COLO829 (cell line): ENCODE measurements at places on chromosomes 3 and 15.
A peak's percentile ranks its signal among the peaks of the same experiment; 100 is the strongest.

- DNase-seq = no peak
These were observed 63.3 kb downstream of the IQSEC1 start for GRCh38 chr3:13009946-13010315.

DNA sequence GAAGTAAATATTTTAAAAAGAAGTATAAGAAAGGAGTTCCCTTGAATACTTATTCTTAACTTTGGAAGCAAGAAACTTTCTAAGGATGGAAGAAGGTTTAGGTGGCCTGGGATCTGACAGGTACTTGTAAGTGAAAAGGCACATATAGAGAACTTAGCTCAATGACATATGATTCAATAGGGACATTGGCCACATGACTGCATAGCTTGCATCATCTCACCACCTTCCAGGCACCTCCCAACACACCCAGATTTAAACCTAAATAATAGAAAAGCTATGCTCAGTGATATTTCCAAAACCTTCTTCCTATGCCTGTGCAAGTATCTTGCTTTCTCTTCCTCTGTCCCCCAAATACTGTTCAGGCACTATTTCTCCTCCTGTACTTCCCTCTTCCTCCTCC, 4.7 kb upstream of the P2RY1 start:
- no peak for DNase-seq

GRCh38 chr15:74630284-74631086, 14.8 kb downstream of the CLK3 start:
- no peak for DNase-seq

DNA sequence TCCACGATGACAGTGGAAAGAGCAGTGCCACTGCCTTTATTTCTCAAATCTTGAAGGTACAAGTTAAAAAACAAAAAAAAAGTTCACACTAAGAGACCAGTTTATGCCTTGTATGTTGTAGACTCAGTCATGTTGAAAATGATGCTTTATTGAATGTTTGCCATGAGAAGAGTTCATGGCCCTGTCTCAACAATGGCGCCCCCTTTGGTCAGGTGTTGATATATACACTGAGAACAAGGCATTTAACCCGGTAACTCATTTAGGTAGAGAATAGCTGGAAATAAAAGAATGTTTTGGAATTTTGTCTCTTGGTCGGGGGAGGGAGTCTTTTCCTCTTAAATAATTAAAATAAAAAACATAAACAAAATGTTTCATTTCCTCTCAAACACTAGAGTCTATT, 145.6 kb upstream of the SLC2A2 start:
- DNase-seq = no peak

- peak; percentile 32 for DNase-seq
These were observed 306.5 kb downstream of the RPLP1 start for GRCh38 chr15:69758810-69759790.

- DNase-seq = no peak
These were observed 94.9 kb downstream of the LIPC start for GRCh38 chr15:58526647-58527192.

- DNase-seq = peak; percentile 63
These were observed 681.3 kb downstream of the ROBO1 start for GRCh38 chr3:79086514-79086913.

GRCh38 chr3:97999994-98000393, 27.8 kb upstream of the RIOX2 start:
- no peak for DNase-seq

GRCh38 chr3:110667216-110667615, 404.4 kb upstream of the NECTIN3 start:
- no peak for DNase-seq

DNA sequence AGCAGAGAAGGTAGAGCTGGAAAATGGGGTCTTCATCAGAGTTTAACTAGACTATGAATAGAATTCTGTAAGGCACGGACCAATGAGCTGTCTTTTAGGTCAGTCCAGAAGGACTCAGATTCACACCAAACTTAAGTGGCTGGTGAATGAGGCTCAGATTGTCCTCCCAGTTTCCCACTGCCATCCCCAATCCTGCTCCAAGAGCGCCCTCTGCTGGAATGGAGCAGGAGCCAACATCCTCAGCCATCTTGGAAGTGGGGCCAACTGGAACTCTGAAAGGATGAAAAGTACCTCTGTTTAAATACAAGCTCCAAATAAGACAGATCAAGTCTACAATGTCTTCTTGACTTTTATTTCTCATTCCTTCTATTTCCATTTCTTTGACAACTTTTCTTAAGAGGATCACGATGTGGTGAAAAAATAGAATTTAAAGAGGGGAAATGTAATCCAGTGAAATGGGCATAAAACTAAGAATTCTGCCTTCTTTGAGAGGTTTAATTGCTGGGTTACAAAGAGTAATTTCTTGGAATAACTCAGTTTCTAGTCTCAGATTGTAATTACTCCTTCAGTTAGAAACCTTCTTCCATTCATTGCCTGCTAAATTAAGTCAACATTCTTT, 217.1 kb upstream of the TPRG1 start:
- peak; percentile 93 for DNase-seq

DNA sequence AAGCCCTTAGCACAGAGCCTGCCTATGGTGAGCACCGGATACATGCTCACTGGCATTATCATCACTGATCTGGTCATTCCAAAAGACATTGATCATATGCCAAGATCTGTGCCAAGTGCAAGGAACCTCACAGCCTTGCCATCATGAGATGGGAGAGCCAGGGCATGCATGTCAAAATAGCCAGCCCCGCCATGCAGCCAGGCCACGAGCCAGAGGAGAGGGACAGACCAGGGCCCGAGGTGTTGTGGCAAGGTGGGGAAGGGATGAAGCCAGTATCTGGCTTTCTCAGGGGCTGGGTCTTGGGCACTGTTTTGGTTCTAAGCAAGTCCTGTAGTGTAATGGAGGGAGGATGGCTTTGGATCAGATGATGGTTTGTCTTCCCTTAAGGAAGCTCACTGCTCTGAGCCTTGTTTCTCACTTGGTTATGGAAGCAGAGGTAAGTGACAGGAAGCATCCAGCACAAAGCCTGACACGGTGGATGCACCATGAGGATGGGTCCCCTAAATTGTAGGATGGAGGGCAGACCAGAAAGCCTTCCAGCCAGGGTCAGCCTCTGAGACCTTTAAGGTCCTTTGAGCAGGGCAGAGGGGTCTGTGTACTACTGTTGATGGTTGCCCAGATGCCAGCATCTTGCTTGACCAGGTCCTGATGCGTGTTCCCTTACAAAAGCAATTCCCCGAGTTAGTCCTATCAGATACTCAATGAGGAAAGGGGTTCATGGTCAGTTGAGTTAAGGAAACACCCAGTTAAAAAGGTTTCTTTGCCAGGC, 247.7 kb upstream of the TLE3 start:
- no peak for DNase-seq

DNA sequence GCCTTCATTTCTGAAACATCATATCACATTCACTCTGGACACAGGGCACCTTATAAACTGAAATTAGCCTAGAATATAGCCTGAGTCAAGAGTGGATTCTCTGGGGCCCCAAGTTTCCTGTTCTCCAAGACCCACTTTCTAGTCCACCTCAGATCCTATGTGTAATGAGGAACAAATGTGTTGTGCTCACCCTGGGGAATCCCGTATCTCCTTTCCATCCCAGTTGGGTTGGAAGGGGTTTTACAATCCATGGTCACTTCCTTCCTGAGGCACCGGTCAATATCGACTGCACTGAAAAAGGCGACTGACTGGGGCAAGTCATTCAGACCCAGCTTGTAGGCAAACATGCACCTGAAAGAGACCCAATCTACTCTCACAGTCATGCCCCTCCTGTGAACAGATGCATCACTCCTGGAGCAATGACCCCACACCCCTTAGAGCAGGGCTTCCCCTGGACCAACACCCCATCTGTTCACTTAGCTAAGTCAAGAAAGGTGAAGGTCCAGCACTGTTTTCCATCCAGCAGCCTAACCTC, 17.4 kb downstream of the POLG start:
- DNase-seq = no peak

- DNase-seq = no peak
These were observed 13.8 kb upstream of the POLR2M start for GRCh38 chr15:57692709-57693108.

DNA sequence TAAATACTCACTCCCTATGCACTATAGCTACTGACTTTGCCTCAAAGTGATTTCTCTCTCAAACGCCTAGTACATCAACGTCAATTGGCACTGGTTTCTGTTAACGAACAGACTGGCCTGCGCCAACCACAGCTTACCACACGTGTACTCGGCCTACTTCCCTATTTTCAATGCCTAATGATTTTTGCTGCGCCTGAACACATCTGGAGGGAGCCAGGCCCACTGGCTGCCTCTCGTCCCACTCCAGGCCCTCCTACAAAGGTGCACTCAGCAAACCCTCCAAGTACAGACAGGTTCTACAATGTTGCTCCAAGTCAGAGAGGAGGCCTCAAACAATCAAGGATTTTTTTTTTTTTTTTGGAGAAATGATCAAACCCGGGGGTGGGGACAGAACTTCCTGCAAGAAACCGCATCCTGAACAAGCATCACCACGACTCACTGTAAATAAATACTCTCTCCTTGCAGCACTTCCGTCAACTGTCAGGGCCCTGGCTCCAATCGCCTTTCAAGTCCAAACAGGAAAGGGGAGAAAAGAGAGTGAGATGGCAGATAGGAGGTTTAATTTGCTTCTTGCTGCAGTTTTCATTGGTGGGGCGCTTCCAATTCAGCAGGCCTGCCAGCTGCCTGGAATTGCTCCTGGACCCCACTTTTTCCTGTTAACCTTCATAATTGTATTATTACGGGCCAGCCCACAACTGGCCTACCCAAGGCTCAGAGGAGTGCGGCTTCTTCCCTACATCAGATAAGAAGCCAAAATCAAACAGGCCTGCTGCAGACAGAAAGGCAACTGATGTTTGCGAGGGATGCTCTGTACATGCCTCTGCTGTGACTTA, 139.3 kb downstream of the FOXP1 start:
- no peak for DNase-seq

- DNase-seq = no peak
These were observed 125.1 kb downstream of the GABRG3 start for GRCh38 chr15:27095886-27096624.

GRCh38 chr3:73542136-73542535, 82.6 kb downstream of the PDZRN3 start:
- DNase-seq = no peak

DNA sequence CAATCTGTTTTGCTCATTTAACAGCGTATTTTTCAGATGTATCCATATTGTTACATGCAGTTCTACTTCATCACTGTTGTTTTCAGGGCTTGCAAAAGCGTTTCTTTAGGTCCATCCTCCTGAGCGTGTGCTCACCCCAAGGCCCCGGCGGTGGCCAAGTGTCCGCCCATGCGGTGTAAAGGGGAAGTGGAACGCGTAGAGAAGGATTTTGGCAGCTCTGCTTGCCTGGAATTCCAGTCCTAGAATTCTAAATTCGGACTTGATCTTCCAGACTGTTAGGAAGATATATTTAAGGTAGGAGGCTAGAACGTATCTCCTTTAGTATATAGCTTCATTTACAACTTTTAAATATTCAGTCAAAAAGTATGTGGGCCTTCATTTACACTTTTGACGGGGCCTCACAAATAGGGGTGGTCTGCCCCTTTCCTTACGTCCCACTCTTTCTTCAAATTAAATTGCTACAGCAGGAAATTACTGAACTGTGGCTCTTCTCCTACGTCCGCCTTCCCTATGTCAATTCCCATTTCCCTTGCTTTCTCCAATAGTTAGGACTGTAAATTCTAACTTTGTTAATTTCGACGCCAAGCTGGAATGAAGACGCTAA, 609 bp upstream of the TBC1D23 start:
- no peak for DNase-seq

- DNase-seq = no peak
These were observed 216.5 kb downstream of the ZNF385D start for GRCh38 chr3:21534462-21534861.

DNA sequence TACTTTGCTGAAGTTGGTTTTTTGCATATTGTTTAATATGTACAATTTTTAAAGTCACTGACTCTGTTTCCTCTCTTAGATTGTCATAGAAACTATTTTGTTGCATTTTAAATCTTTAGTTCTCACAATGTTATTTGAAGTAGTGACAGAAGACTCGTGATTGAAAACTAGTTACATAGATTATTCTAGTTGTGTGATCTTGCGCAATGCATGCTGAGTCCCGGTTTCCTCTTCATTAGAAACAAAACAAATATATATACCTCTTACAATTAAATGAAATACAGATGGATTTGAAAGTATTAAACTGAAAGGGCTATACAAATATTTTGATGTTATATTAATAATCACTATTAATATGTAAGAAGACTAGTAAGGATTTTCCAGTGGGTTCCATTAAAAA, 333.0 kb downstream of the LPP start:
- no peak for DNase-seq

DNA sequence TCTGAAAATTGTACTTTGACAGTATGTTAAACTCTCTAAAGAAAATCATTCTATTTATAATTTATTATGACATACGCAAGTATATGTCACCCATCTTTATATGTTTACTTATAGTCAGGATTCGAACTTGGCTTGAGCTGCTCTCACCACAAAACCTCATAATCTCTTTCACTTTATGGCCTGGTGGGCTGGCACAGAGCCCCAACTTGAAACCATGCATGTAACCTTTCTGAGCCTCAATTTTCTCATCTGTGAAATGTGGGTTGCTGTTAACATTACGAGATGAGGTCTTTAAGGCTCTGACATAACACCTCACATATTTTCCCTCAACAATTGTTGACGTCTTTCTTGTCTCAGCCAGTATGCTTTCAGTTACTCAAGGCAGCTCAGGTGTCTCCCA, 69.4 kb upstream of the PFN2 start:
- DNase-seq = no peak

DNA sequence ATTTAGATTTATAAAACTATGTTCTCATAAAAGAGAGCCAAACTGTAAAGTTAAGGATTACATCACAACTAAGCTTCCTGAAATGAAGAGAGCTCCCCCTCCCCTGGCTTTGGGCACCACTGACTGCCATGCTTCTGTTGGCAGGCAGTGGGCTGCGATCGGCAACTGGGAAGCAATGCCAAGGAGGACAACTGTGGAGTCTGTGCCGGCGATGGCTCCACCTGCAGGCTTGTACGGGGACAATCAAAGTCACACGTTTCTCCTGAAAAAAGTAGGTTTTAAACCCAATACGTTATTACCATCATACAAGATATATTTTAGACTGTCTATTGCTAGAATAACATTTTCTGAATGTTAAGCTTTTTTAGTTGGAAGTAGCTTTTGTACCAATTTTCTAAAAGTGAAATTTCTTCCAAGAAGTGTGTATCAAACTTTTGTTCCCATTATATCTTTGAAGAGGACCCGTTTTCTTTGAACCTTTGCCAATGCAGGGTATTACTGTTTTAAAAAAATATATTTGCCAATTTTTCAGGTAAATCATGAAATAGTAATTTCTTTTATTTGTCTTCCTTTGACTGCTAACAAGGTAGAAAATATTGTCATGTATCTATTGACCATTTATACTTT, 184.1 kb downstream of the ADAMTSL3 start:
- DNase-seq = peak; percentile 40

DNA sequence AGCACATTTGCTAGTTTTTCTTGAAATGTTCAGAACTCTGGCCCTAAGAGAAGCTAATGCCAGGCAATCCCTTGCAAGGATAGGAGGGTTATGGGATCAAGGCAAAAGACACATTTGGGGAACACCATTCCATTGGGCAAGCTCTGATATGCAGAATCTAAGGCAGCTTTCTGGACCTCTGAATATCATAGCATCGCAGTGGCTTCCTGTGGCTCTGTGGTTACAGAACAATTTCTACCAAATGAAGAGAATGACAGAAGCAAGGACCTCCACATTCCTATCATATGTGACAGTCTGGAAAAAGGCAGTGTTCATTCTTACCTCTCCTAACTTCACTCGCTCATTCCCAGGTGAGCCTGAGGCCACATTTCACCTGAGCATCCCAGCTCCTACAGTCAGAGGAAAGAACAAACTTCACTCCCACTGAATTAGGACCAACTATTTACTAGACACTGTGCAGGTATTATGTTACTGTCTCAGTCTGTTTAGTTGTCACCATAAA, 836.1 kb upstream of the CFAP20DC start:
- no peak for DNase-seq
